ENCODE measurements at places on chromosomes 4 and X. TPM values are rescaled to one million over a fixed set of nuclear protein-coding genes. Genes with fewer than 3 reads are reported as not detected.

Gene GSX2
- not detected for total RNA-seq

Gene BGN
- not detected for total RNA-seq

Gene SPANXD
- not detected for total RNA-seq

Gene FGFR3
- total RNA-seq = 0.67 TPM

Gene USP27X
- 7.5 TPM for total RNA-seq

Gene TRAM1L1
- total RNA-seq = not detected

Gene JADE1
- total RNA-seq = 67.3 TPM

Gene PCSK1N
- total RNA-seq = 8.5 TPM

Gene C4orf54
- not detected for total RNA-seq

Data from CD4-positive, alpha-beta memory T cell (primary cell).